Stimulated activated CD8-positive, alpha-beta memory T cell treated with anti-CD3 and anti-CD28 coated beads, Interleukin-2, amount 100 ng/mL, for 1 hour (primary cell): ENCODE measurements at places on chromosomes 5 and 9.

DNA sequence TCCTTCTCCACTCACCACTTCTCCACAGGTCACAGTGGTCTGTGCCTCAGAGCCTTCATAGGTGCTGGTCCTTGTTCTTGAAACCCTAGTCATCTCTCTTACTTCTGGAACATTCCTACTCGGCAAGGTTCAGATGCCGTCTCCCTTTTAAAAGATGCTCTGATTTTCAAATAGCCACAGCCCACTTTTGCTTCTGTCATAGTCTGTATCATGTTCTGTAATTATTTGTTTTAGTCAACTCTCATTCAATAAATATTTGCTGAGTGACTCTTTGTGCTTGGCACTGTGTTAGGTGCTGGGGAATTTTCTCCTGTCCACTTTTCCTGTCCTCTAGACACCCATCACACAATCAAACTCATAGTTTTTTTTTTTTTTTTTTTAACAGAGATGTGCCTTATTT, 181.3 kb upstream of the IL12B start:
- DNase-seq = no peak

- DNase-seq = no peak
Measured at GRCh38 chr5:77087484-77088261, 588 bp upstream of the ZBED3 start.

- DNase-seq = no peak
Measured at GRCh38 chr5:72300590-72301339, 19.3 kb downstream of the MRPS27 start.

GRCh38 chr5:173236531-173237142, 1.6 kb upstream of the NKX2-5 start:
- no peak for DNase-seq

GRCh38 chr5:76571559-76571958, 51.6 kb downstream of the F2RL2 start:
- DNase-seq = no peak

GRCh38 chr9:35650341-35651158, at the start of gene SIT1:
Gene SIT1, minus strand, starts transcription at chr9:35650931. Its CDS starts 78 bp downstream, at chr9:35650853.
- no peak for DNase-seq
